ENCODE measurements at places on chromosomes 3 and 15. TPM values are rescaled to one million over a fixed set of nuclear protein-coding genes. Genes with fewer than 3 reads are reported as not detected.

Gene SI
- total RNA-seq: not detected

Gene TMEM207
- not detected for total RNA-seq

Gene CFAP92
- total RNA-seq: 1.2 TPM

Gene GOLGA8H
- 0.49 TPM for total RNA-seq

Gene ITIH4
- total RNA-seq: 2.2 TPM

Gene TGM4
- total RNA-seq: not detected

Gene CPLX3
- 0.49 TPM for total RNA-seq

Gene KLHL40
- not detected for total RNA-seq

Gene MFSD1
- total RNA-seq: 31.7 TPM

Gene ARHGEF26
- 7.9 TPM for total RNA-seq

Gene FRMD5
- 19.7 TPM for total RNA-seq

Gene RBP2
- total RNA-seq: not detected

Gene ACKR2
- 0.74 TPM for total RNA-seq

Gene KCNAB1
- total RNA-seq: 19.9 TPM

Gene NCKIPSD
- total RNA-seq: 5.2 TPM

Gene CLDN1
- 5.7 TPM for total RNA-seq

Gene GNAI2
- 83.1 TPM for total RNA-seq

Gene PIF1
- total RNA-seq: 1.2 TPM

Gene NUTM1
- total RNA-seq: not detected

Gene ASB14
- total RNA-seq: not detected

Gene RARRES1
- total RNA-seq: 1.2 TPM
